ENCODE measurements at places on chromosomes 2 and 18. TPM values are rescaled to one million over a fixed set of nuclear protein-coding genes. Genes with fewer than 3 reads are reported as not detected.

Gene TBR1
- not detected for total RNA-seq

Gene UGT1A4
- total RNA-seq, result not detected

Gene CDCA7
- 22.5 TPM for total RNA-seq

Gene REG3G
- total RNA-seq, result not detected

Gene REG1B
- total RNA-seq, result not detected

Gene TMEFF2
- not detected for total RNA-seq

Gene SLC8A1
- 0.34 TPM for total RNA-seq

Gene ITPRIPL1
- total RNA-seq, result 3.2 TPM

Gene CRYGC
- total RNA-seq, result not detected

Gene CENPA
- 11.5 TPM for total RNA-seq

Gene APLF
- total RNA-seq, result 1.5 TPM

Gene CD207
- not detected for total RNA-seq

Gene ONECUT2
- under 0.01 TPM for total RNA-seq

Gene DNAH6
- total RNA-seq, result under 0.01 TPM
